B cell (primary cell): ENCODE measurements at places on chromosomes 13 and 19. TPM values are rescaled to one million over a fixed set of nuclear protein-coding genes. Genes with fewer than 3 reads are reported as not detected.

Gene VSTM1
- not detected in 2 replicates for total RNA-seq

Gene TTC9B
- not detected in 2 replicates for total RNA-seq

- DNase-seq, result no peak
- H3K4me1 ChIP-seq, result peaks cover 14% of the 10 kb centered on the region
- no peak overlapping the region for H3K4me3 ChIP-seq
- no peaks in the 10 kb centered on the region for H3K36me3 ChIP-seq
These were observed 4.8 kb downstream of the PIAS4 start for GRCh38 chr19:4012092-4012974.

- no peak for DNase-seq
- no peaks in the 10 kb centered on the region for H3K4me1 ChIP-seq
- peaks cover 1% of the 10 kb centered on the region for H3K36me3 ChIP-seq
- H3K4me3 ChIP-seq, result no peak overlapping the region
- no peaks in the 10 kb centered on the region for H3K27me3 ChIP-seq
- H3K27ac ChIP-seq, result no peak overlapping the region
These were observed 36.2 kb downstream of the METTL21C start for GRCh38 chr13:102658660-102659059.

- no peaks in the 10 kb centered on the region for H3K36me3 ChIP-seq
- peaks cover 10% of the 10 kb centered on the region for H3K4me1 ChIP-seq
- H3K27me3 ChIP-seq, result no peaks in the 10 kb centered on the region
- no peak overlapping the region for H3K27ac ChIP-seq
- no peak overlapping the region for H3K4me3 ChIP-seq
These were observed 413.9 kb downstream of the COG6 start for GRCh38 chr13:40069173-40070044.

DNA sequence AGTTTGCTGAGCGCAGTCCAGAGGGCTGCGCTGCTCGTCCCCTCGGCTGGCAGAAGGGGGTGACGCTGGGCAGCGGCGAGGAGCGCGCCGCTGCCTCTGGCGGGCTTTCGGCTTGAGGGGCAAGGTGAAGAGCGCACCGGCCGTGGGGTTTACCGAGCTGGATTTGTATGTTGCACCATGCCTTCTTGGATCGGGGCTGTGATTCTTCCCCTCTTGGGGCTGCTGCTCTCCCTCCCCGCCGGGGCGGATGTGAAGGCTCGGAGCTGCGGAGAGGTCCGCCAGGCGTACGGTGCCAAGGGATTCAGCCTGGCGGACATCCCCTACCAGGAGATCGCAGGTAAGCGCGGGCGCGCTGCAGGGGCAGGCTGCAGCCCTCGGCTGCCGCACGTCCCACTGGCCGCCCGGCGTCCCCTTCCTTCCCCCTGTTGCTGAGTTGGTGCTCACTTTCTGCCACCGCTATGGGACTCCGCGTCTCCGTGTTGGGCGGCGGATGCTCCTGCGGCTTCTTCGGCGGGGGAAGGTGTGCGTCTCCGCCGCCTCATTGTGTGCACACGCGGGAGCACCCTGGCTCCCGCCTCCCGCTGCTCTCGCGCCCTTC lies 772 bp downstream of the GPC6 start:
- H3K27ac ChIP-seq, result no peak overlapping the region
- no peak for DNase-seq
- H3K36me3 ChIP-seq, result no peaks in the 10 kb centered on the region
- H3K4me3 ChIP-seq, result no peak overlapping the region
